ENCODE measurements at places on chromosomes 6 and 20.

DNA sequence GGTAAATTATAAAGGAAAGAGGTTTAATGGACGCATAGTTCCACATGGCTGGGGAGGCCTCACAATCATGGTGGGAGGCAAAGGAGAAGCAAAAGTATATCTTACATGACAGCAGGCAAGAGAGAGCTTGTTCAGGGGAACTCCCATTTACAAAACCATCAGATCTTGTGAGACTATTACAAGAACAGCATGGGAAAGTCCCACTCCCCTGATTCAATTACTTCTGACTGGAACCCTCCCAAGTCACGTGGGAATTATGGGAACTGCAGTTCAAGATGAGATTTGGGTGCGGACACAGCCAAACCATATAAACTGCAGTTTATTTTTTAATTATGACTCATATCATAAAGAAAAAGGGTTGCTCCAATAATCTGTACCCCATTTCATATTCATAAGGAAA is 22.3 kb upstream of the HLA-DQA2 start:
- DNase-seq = no peak

DNA sequence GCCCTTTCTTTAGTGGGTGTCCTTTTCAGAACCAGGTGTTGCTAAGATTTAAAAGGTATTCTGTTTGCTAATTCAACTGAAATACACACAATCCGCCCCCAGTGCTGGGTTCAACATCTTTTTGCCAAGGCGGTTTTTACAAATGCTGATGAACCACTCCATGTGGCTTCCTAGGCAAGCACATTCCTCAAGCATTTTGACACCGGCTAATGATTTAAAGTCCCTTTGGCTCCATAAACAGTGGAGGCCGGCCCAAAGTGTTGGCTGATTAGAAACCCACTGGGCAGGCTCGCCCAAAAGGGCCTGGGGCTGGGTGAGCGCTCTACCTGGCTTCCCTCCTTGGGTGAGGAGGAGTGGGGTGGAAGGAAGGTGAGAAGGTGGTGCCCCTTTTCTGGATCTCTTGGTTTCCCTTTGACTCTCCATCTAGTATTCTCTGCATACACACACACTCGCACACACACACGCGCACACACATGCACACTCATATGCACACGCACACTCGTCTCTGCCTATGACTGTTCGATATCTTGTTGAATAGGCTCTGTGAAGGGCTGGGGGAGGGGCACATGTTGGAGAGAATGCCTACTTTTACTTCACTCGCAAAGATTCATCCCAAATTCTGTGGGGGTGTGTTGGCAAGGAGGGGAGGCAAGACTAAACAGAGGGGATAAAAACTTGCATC is 66.7 kb upstream of the ARMC2 start:
- no peak for DNase-seq

GRCh38 chr6:103769431-103769830 is 1090.3 kb downstream of the HACE1 start:
- DNase-seq = no peak

DNA sequence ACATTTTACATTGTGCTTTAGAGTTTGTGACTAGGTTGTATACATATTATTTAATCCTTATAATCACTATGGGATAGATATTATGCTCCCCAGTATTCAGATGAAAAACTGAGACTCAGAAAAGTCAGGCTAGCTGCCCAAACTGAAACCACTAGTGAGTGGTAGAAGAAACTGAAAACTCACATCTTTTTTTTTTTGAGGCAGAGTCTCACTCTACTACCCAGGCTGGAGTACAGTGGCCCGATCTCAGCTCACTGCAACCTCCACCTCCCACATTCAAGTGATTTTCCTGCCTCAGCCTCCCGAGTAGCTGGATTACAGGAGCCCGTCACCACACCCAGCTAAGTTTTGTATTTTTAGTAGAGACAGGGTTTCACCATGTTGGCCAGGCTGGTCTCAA is 22.2 kb downstream of the RNF24 start:
- no peak for DNase-seq

- no peak for DNase-seq
These were observed 11.0 kb downstream of the DACT2 start for GRCh38 chr6:168308390-168309144.

- DNase-seq = no peak
These were observed 49.8 kb upstream of the KIF25 start for GRCh38 chr6:167947716-167948115.

DNA sequence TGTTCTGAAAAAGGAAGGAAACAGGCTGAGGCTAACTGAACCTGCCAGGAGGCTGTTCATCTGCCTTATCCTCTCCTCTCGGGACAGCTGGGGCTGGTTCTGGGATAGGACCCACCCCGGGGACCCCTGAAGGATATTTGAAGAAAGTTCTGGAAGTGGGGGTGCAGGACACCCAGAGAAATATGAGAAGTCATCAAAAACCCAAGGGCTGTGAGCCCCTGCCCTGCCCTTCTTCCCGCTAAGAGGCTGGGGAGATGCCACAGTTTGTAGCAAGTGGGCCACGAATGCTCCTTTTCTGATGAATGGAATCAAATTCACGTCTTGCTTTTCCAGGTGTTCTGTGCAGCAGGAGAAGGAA is 37.9 kb downstream of the TMEM242 start:
- no peak for DNase-seq

DNA sequence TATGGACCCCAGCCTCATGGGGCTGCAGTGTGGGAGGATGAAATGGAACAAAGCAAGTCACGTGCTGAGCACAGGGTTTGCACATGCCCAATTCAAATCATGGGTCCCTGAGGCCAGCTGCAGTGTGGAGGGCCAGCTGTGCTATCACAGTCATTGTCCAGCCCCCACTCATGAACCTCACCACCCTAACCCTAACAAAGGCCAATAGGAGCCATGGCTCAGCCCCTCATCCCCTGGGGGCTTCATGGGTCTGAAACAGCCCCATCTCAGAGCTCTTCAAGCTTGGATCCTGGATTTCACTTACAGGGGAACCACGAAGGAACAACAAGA is 125.6 kb upstream of the MAFB start:
- DNase-seq = no peak

DNA sequence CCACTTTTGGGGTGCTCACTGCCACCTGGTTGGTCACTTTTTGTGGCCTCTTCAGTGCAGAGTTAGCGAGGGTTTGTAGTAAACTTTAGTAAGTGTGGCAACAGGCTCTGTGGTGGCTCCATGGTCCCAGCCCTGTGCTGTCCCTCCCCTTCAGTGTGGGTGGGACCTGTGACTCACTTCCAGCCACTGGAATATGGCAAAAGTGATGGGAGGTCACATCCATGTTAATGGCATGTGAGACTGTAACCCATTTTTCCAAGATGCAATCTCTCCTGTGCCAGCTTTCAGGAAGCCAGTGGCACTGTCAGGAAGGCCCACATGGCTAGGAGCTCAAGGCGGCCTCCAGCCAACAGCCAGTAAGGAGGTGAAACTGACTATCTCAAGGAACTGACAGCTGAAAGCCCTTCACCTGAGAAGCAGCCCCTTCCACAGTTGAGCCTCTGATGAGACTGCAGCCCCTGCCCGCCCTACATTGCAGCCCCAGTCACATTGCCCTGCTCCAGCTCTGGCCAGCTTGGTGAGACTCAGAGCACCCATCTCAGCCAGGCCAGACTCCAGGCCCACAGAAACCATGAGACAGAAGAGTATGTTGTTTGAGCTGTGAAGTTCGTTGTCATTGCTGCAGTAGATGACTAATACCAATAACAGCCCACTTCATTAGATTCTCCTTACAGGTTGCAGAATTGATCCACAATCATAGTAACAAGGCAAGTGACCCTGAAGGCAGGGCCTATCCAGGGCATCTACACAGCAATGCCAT is 13.1 kb upstream of the CST7 start:
- no peak for DNase-seq

- DNase-seq = no peak
These were observed 5.2 kb downstream of the CDYL start for GRCh38 chr6:4781426-4781825.

GRCh38 chr6:41028561-41029412 is 10.2 kb downstream of the UNC5CL start:
- no peak for DNase-seq

- no peak for DNase-seq
These were observed 42.8 kb upstream of the AHI1 start for GRCh38 chr6:135540207-135540840.

GRCh38 chr6:86031713-86032112 is 389.0 kb upstream of the SYNCRIP start:
- DNase-seq = no peak

DNA sequence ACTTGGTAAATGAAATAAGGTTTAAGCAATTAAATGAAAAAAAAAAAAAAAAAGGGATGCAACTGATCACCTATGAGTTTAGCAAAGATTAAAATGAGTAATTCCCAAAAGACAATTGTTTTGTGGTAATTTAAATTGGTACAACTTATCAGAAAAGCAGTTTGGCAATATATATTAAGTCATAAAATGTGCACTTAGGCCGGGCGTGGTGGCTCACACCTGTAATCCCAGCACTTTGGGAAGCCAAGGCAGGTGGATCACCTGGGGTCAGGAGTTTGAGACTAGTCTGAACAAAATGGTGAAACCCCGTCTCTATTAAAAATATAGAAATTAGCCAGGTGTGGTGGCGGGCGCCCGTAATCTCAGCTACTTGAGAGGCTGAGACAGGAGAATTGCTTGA is 7.9 kb downstream of the PHACTR2 start:
- DNase-seq = no peak

GRCh38 chr6:28537509-28538140 is 11.9 kb downstream of the GPX5 start:
- DNase-seq = no peak

DNA sequence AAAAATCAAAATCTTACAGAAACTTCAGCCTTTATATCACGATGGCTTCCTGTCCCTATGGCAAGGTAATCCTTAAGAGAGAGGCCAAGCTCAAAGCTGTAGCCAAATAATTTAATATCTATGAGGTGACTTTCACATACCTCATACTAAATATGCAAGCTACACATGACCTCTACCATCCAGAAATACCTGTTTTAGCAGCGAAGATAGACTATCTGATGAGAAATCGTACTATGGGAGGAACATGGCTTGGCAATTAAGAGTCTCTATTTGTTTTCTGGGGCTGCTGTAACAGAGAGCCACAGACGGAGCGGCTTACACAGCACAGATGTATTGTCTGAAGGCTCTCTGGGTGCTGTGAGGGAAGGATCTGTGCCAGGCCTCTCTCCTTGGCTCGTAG is 31.0 kb upstream of the SALL4 start:
- no peak for DNase-seq

DNA sequence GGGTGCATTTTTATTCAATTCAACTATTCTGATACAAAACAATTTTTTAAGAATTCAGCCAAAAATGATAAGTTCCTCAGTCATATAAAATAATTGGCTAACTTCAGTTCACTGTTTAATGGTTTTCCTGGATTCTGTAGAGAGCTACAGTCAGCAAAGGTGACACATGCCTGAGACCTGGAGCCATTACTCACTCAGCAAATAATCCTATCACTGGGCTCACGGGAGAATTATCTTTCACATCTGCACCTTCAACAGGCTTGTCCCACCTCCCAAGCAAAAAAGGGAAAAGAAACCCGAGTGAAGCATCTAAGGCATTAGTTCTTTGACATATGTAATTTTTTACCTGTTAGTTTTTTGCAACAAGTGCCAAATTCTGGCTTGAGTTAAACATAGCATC is 34.9 kb upstream of the FOXA2 start:
- DNase-seq = no peak

DNA sequence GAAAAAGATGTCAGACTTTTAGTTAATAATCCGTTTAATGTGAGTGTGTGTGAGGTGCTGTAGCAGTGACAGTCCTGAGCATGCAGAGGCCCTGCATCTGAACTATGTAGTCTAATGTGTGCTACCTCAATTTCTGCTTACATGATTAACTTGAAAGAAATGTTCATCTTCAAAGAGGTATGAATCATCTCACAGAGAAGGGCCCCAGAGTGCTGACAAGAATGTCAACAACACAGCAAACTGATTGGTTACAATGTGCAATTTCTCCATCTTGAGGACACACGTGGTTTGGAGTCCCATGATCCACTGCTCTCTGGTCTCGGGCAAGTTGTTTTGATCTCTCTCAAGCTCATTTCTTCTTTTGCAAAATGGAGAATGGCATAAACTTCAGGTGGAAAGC is 61.7 kb upstream of the EMILIN3 start:
- peak; percentile 71 for DNase-seq

GRCh38 chr6:156862711-156863110 is 85.5 kb downstream of the ARID1B start:
- DNase-seq = no peak

GRCh38 chr6:152783217-152783878 is 32.8 kb downstream of the VIP start:
- no peak for DNase-seq

GRCh38 chr6:122758927-122759334 is 20.6 kb upstream of the FABP7 start:
- no peak for DNase-seq

- peak; percentile 20 for DNase-seq
These were observed 32.5 kb downstream of the THEMIS start for GRCh38 chr6:127868338-127868737.

- peak; percentile 19 for DNase-seq
These were observed 35.0 kb downstream of the FOXF2 start for GRCh38 chr6:1424306-1424927.

DNA sequence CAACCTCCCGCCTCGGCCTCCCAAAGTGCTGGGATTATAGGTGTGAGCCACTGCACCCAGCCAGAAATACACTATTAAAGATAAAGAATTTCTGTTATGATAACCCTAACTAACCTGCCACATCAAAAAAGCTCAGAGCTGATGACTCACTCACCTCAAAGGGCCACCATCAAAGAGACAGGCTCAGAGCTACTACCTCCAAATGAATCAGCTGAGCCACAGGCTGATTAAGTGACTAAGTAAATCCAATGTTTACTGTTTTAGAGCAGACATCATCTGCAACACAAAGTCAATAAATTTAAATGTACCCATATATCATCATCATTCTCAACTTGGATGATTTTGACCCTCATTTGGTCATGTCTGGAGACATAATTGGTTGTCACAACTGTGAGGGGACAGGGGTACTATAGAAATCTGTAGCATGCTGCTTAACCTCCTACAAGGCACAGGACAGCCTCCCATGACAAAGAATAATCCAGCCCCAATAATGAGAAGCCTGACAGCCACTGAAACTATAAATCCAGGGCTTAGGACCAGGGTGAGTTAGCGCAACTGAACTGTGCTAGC is 106.5 kb downstream of the ATP9A start:
- DNase-seq = peak; percentile 82

GRCh38 chr6:41963371-41963770 is 21.8 kb upstream of the CCND3 start:
- DNase-seq = no peak

GRCh38 chr6:66854014-66854413 is 1147.0 kb upstream of the EYS start:
- no peak for DNase-seq

DNA sequence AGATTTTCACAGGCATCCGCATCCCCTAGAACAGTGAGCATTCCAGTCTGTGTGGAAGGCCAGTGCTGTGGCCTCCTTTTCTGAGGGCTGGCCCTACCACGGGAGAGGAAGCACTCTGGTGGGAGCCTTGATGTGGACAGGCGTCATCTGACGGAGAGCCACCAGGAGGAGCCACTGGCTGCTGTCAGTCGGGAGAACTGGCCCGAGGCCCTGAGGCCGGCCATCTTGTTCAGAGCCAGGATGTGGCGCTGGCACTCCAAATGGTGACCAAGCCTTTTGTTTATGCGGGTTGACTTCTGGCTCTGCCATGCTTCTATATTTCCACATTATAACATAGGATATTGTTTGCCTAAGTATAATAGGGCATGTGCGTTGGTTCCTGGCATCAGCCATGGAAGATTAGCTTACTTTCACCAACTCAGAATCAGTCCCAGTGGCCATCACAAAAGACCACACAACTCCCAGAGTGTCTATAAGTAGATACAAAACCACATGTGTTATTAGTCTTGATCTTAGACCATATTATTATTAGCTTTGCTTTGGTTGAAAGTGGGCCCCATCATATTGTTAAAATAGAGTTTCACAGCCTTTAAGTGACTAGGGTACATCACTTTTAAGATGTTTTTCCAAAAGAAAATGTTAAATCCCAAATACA is 273.9 kb upstream of the TAB2 start:
- no peak for DNase-seq

Data from HS-5 (cell line).